LHCN-M2 (cell line): ENCODE measurements at places on chromosomes 1 and 21. TPM values are rescaled to one million over a fixed set of nuclear protein-coding genes. Genes with fewer than 3 reads are reported as not detected.

GRCh38 chr1:60847855-60848582 lies 234.3 kb upstream of the NFIA start:
- DNase-seq, result no peak

GRCh38 chr1:18789246-18789645 lies 70.2 kb downstream of the TAS1R2 start:
- no peak for DNase-seq

GRCh38 chr21:26447932-26448475 lies 125.1 kb downstream of the CYYR1 start:
- DNase-seq, result no peak

GRCh38 chr1:221759436-221759835 lies 17.5 kb upstream of the DUSP10 start:
- DNase-seq, result no peak

DNA sequence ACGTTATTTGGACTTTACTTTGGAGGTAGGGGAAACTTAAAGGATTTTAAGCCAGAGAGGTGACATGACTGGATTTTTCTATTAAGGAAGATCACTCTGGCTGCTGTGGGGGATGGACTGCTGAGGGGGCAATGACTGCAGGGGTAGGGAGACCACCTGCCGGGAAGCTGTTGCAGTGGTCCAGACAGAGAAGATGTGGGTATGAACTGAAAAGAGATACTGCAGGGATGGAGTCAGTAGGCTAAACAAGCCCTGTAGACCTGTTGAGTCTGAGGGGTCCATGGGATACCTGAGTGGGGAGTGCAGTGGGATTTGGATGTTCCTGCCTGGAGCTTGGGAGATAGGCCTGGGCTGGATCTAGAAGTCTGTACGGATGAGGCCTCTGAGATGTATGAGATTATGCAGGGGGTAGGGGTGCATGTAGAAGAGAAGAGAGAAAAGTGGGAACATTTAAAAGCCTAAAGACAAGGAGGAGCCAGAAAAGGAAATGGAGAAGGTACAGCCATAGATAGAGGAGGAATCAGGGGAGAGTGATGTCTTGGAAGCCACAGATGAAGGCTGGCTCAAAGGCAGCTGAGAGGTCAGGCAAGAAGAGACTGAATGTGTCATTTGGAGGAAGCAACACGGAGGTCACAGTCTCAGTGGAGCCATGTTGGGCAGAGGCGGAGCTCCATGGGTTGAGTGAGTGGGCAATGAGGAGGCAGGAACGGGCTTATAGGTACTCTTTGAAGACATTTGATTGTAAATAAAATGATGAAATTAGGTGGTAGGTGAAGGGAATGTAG lies 25.9 kb upstream of the KCNA2 start:
- DNase-seq, result no peak

GRCh38 chr1:26305667-26306289 lies 658 bp downstream of the UBXN11 start:
- no peak for DNase-seq

DNA sequence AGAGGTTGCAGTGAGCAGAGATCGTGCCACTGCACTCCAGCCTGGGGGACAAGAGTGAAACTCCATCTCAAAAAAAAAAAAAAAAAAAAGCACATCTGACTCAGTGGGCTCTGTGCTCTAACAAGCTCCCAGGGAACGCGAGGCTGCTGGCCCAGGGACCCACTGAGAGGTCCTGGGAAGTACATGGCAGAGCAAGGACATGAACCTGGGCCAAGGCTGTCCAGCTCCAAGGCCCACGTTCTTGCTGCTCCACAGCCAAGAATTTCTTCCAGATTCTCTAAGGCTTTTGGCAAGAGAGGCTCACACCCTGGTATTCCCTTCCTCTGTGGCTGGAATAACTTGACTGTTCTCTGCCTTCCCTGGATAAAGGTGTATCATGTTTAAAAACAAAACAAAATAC lies 15.4 kb upstream of the AGTRAP start:
- DNase-seq, result no peak

Gene RNASEL
- total RNA-seq, result 5.7 and 6.1 TPM in 2 replicates

Gene COL11A1
- total RNA-seq, result 41.4 and 54.3 TPM in 2 replicates

Gene RGS13
- total RNA-seq, result not detected in 2 replicates
